T-helper 1 cell (primary cell): ENCODE measurements at places on chromosomes 4 and X.

GRCh38 chr4:121192480-121192879, 28.4 kb upstream of the TNIP3 start:
- no peak for DNase-seq

- no peak for DNase-seq
Observed at GRCh38 chr4:19776021-19776459, 475.7 kb upstream of the SLIT2 start.

- DNase-seq: no peak
Observed at GRCh38 chr4:61336916-61337315, 136.8 kb downstream of the ADGRL3 start.

DNA sequence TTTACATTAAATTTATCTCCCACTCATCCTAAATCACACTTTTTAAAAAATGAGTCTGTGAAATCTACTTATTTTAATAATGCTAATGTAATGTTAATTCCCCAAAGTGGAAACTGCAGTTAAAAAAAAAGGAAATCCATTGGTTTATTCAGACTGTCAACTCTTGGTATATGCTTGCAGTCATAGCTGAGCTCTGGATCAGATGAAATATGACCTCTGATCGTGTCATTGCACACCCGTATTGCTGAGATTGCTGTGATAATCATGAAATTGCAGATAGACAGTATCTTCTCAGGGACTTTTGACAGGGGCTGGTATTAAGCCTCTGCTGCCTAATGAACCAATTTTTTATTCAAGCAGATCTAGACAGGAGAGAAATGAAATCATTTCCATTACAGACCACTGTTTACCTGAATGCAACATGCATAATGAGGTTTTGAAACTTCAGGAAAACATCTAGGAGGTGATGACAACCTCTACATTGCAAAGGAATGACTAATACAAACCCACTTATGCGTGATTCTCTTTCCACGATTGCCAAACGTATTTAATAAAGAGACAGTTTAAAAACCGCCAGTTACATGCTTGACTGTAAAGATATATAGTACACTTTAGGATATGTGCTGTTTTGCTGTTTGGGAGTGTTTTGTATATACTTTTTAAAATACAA, 138.3 kb upstream of the PUDP start:
- no peak for DNase-seq

DNA sequence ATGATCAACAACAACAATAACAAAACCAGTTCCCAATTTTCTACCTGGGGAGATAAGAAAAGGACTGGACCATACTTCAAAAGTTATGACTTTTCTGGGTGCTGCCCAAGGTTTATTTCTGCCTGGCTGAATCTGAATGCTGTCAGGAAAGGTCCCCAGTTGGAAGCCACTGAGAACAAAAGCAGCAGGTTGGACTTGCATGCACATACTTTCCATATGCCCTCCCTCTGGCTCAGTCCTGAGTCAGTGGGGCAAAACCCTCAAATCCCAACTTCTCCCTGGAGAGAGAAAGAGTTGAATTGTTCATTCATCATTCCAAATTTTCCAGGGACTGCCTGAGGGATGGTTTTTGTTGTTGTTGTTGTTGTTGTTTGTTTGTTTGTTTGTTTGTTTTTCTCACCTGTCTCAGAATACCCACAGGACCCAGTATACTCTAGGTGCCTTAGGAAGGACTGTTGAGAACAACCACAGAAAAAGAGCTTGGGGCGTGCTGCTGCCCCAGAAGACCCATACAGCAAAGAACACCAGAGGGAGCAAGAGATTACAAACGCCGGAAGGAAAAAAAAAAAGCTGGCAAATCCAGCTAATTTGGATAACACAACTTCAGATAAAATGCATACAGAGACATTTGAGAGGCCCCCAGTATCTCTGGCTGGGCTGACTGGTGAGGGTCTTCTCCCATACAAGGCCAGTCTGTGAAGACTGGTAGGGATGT, 138.9 kb upstream of the INPP4B start:
- DNase-seq: no peak
